Stimulated activated CD8-positive, alpha-beta memory T cell treated with anti-CD3 and anti-CD28 coated beads, Interleukin-7, amount 100 ng/mL, for 1 hour (primary cell): ENCODE measurements at places on chromosomes 3 and 15.

- DNase-seq, result peak; percentile 49
Observed at GRCh38 chr3:184777566-184778356, 34.2 kb upstream of the VPS8 start.

DNA sequence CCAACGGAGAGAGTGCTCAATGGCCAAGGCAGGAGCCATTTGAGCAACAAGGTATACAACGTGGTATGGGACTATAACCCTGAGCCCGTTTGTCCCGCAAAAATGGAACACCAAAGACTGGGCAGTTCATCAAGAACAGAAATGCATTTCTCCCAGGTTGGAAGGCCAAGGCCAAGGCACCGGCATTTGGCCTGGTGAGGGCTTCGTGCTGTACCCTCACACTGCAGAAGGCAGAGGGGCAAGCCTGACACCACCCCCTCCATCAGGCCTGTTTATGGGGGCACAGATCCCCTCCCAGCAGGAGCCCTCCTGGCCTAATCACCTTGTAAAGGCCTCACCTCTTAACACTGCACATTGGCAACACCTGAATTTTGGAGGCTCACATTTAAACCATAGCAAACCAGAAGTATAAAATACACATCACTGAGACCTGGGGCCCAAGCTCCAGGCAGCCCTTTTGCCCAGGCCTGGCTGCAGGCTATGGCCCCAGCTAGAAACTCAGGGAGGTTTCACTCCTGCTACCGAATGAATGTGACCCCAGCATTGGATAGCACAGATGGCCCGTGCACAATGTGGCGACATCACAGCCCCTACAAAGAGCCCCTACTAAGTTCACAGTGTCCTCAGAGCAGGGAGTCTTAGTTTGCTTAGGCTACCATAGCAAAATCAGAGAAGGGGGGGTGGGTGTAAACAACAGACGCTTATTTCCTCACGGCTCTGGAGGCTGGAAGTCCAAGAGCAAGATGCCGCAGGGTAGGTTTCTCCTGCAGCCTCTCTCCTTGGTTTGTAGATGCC lies 47.1 kb downstream of the KLF15 start:
- no peak for DNase-seq

DNA sequence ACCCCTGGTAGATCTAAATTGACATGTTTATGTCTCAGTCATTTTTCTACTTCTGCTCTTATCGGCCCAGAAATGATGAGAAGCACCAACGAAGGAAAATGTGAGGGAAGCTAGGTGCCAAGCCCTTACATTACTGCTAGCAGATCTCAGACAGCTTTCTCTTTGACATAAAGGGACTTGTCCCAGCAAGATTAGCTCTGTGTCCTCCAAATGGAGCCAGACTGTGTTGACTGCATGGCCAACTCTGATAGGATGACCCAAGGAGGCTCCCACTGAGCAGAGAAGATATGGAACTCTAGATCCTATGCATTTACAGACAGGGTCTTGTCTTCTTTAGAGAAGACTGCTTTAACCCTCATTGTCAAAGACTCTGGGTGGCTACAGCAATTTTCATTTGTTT lies 2.8 kb upstream of the MCTP2 start:
- no peak for DNase-seq

DNA sequence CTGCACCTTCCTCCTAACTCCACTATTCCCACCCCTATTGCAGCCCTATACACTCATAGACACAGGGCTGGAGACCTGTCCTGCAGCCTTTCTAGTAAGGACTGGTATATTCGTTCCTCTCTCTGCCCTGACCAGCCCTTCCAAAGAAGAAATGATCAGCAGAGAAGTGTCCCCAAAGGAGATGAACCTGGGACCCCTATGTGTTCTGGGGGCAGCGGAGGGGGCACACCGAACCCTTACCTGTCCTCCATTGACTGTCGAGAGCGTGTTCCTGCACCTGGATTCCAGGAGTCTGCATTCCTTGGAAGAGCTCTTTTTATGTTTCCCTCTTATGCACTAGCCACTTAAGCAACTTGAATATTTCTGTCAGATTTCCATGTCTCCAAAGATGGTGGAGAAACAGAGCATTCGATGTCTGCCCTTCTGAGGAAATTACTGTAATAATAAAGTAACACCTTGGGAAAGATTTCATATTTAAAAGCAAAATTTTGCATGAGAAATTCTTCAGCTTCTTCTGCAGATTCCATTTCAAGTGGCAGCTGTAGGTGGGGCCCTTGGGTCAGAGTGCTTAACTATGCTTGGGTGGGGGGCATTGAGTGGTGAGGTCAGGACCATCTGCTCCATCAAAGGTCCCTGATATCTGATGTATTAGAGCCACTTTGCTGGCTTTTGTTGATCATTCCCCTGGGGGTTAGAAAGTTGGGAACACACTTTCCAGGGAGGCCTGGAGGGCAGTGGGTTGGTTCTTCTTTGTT lies 6.3 kb downstream of the EPHB1 start:
- DNase-seq, result no peak

GRCh38 chr3:159765030-159765859 lies 223.4 kb upstream of the IL12A start:
- DNase-seq, result no peak

DNA sequence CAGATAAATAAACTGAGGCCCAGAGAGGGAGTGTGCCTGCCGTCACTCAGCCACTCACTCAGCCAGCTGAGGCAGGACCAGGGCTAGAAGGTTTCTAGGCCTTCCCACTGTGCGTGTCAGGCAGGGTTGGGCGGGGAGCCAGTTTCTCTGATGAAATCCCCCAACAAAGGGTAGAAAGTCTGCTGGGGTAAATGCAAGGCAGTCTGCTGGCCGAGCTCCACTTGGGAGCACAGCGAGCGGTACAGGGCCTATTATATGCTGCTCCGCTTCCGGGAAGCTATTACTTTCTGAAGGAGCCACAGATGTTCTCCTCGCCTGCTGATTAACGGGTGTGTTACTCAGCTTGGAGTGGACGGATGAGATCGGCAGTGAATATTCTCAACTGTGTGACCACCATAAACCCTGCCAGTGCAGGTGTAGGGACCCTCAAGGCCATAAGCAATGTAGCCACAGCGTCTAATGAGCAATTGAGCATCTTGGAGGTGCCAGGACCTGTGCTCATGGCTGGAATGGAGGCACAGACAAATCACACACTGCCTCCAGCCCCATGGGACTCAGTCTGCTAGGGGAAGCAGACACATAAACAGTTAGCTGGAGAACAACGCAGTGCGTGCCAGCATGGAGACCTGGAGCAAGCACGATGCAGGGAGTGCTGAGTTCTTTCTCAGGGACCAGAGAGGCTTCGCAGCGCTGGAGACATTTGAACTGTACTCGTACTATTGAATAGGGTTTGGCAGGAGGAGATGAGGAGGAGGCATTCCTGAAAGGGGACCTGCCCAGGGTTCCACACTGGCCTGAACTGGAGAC lies 42.1 kb downstream of the CORO2B start:
- no peak for DNase-seq

GRCh38 chr15:95142531-95142930 lies 911.2 kb downstream of the MCTP2 start:
- DNase-seq, result no peak
